ENCODE measurements at places on chromosomes 3 and 15.

GRCh38 chr3:61796088-61796680 lies 234.8 kb downstream of the PTPRG start:
- no peak for DNase-seq

DNA sequence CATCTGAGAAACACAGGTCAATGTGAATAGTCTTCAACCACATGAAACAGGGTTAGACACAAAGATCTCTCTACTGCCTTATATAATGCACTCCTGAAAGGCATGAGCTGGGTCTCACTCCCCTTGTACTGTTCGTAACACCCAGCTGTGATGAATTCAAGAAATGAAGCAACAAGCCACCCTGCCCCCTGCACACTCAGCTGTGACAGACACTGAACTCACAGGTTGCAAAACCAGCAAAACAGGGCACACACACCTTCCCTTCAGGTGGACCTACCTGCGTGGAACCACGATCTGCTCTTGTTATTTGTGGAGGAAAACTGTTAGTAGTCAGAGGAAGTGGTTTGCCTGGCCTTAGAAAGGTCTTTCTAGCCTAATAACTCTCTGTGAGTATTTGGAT lies 64.5 kb downstream of the CERS3 start:
- no peak for DNase-seq

GRCh38 chr3:71955240-71956068 lies 170.5 kb upstream of the PROK2 start:
- DNase-seq = peak; percentile 64

DNA sequence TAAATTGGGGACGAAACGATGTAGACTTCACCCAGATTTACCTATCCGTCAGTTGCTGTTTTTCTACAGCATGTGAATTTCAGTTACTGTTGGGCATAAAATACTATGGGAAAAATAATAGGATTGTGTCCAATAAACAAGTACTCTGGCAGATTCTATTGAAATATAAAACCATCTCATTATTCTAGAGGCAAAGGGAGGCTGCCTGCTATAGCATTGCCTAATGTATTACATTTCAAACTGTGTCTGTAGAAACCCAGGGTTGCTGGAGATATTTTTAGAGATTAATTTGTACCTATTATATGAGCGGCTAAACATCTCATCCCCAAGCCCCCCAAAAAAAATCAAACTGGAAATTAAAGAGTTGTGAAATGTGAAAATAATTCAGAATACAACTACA lies 159.6 kb upstream of the IL12A start:
- no peak for DNase-seq

- no peak for DNase-seq
These were observed 143.6 kb downstream of the RYR3 start for GRCh38 chr15:33454346-33454745.

GRCh38 chr3:354432-354831 lies 157.9 kb downstream of the CHL1 start:
- peak; percentile 76 for DNase-seq

- no peak for DNase-seq
These were observed 522.8 kb downstream of the CADM2 start for GRCh38 chr3:85481411-85482212.

DNA sequence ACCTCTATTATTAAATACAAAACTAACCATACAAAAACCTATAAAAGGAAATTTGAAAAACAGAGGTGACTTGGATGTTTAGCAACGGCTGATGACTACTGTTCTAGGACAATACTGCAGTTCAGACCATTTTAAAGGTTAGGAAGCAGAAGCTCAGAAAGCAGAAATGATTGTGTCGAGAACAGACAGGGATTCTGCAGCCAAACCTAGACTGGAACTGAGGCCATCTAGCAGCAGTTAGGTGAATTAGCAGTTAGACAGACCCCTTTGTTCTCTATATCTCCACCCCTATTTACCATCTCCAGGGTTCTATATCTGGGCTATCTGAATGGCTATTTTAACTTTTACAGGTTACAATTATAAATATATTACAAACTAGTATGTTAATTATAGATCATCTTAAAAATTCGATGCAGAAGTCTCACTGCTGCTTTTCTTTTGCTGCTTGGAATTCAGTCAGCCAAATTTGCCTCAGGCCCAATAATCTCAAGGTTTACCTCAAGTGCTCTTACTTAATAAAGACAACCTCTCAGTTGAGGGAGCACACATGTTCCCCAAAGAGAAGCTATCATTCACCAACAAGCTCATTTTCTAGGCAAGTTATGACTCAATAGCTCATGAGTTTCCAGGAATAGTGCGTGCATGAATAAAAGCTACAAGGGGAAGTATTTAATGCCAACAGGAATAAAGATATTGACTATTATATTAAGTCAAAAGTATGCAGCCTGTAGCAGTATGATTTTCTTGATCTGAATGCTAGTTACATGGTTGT lies 9.3 kb upstream of the IL1RAP start:
- no peak for DNase-seq

GRCh38 chr3:52534281-52535183 lies 875 bp upstream of the NT5DC2 start:
- DNase-seq = no peak

- DNase-seq = no peak
These were observed 228.1 kb downstream of the CPNE4 start for GRCh38 chr3:131806736-131807135.

GRCh38 chr15:94523873-94524272 lies 292.5 kb downstream of the MCTP2 start:
- no peak for DNase-seq

DNA sequence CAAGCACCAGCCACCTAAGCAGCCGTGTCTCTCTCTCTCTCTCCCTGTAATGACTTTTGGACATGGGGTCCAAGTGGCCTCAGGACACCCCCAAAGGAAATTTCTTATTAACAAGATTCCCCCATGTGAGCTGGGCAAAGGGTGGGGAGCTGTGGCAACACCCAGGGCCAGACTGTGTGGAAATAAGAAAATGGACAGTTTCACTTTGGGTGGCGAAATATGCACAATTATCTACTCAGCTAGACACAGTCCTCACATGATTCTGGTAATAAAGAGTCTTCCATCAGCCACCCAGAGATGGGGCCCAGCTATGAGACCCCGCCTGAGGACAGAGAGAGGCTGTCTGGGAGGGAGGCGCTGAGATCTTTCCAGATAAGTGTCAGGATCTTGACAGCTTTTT lies 96.8 kb upstream of the TPM1 start:
- no peak for DNase-seq

- DNase-seq = no peak
These were observed 533.1 kb upstream of the NAALADL2 start for GRCh38 chr3:174325834-174326700.

- no peak for DNase-seq
These were observed 25.4 kb downstream of the RUVBL1 start for GRCh38 chr3:128098234-128098633.

- DNase-seq = no peak
These were observed 2.0 kb downstream of the NRROS start for GRCh38 chr3:196641333-196642054.

- no peak for DNase-seq
These were observed 25.5 kb downstream of the SLC35A5 start for GRCh38 chr3:112587336-112587735.

- DNase-seq = no peak
These were observed 51.0 kb upstream of the SSR3 start for GRCh38 chr3:156605686-156606605.

DNA sequence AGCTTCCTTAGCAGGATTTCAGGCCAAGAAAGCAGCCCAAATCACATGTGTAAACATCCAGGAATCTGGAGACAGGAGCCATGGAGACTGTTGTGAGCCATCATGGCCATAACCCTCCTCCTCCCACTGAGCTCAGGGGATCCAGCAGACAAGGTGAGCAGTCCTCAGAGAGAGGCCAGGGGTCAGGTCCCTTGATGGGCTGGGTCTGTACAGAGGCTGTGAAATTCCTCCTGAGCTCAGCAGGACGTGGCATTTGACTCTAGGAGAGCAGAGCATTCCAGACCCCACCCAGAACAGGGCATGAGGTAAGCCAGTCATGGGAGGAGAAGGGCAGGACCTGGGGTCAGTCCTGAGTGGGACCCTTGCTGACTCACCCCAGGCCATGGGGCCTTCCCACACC lies 67.0 kb upstream of the ACAN start:
- DNase-seq = no peak

GRCh38 chr3:98130421-98130820 lies at the start of gene OR5H1:
Gene OR5H1, plus strand, starts transcription at chr3:98130721. Its CDS starts 1,977 bp downstream, at chr3:98132698.
- DNase-seq = no peak

DNA sequence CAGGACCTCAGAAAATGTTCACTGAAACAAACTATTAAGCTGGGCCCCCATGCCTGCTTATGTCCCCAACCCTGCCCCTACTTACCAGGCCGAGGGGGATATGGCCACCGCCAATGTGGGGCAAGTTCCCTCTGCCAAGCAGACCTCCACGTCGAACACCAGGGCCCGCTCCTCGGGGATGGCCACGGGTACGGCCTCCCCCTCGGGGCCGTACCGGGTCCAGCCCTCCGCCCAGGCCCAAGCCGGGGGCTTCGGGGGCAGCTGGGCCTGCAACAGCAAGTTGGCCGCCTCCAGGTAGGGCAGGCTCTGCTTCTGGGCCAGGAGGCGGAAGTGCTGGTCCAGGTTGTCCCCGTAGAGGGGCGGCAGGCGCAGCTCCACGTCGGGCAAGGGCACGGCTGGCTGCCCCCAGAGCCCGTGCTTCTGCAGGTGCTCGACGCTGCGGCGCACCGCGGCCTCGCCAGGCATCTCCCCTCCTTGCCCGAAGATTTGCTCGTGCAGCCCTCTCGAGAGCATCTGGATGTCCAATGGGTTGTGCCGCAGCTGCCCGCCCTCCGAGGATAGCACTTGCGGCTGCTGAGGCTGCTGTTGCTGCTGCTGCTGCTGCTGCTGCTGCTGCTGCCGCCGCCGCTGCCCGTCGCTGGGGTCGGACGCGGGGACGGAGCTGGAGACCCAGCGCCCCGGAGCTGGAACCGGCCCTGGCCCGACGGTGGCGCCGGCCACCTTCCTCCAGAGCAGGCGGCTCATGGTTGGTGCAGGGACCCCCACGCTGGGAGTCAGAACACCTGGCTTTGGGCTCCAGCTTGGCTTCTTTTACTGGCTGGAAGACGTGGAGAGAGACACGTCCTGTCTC lies 1.4 kb downstream of the POLG start:
- no peak for DNase-seq

DNA sequence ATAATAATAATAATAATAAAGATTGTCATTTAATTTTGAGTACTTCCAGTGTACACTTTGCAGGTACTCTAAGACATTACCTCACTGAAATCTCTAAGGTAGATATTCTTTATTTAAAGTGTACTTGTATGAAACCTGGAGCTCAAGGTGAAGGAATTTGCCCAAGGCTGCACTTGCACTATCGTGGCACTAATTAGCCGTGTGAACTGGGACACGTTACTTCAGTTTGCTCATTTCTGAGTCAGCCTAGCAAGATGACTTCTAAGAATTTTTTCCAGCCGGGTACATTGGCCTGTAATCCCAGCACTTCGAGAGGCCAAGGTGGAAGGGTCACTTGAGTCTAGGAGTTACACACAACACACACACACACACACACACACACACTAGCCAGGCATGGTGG lies 33.5 kb downstream of the MLH1 start:
- no peak for DNase-seq

- no peak for DNase-seq
These were observed 1273.0 kb downstream of the OTOL1 start for GRCh38 chr3:162769564-162769963.

DNA sequence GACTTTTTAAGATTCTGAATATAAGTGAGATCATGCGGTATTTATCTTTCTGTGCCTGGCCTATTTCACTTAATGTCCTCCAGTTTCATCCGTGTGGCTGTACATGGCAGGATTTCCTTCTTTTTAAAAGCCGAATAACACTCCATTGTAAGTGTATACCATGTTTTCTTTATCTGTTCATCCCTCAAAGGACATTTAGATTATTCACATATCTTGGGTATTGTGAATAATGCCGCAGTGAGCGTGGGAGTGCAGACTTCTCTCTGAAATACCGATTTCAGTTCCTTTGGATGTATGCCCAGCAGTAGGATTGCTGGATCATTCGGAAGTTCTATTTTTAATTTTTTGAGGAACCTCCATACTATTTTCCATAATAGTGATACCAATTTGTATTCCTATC lies 136.1 kb downstream of the APBA2 start:
- DNase-seq = no peak

DNA sequence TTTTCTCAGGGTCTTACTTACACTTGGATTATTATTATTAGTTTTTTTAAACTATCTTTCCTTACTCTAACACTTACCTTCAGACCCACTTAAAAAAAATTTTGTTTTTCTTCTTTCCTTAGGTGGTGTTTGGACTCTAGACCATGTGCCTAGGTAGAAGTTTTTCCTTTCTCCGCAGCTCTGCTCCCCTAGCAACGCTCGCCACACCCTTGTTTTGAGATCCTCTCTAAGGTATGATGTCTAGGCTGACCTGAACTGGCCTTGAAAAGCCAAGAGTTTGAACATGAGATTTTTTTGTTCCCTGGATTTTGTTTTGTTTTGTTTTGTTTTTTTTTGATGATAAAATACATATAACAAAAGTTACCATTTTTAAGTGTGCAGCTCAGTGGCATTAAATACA lies 16.2 kb downstream of the ZNF592 start:
- no peak for DNase-seq

GRCh38 chr15:31473385-31474058 lies 146.9 kb downstream of the KLF13 start:
- DNase-seq = no peak

DNA sequence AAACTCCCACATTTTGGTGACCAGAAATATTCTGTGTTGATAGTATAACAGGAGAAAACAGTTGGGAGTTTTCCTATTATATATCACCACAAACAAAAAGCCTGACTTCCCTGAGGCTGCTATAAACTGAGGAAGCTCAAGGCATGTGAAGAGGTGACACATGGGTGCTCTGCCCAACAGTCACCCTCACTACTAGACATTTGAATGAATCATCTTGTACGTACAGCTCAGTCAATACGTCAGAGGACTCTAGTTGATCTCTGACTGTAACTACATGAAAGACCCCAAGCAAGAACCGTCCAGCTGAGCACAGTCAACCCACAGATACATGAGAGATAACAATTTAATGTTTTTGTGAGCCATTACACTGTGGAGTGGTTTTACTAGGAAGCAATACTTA lies 338.3 kb upstream of the ATP11B start:
- DNase-seq = no peak

GRCh38 chr3:38655708-38656300 lies 6.3 kb upstream of the SCN5A start:
- DNase-seq = no peak

DNA sequence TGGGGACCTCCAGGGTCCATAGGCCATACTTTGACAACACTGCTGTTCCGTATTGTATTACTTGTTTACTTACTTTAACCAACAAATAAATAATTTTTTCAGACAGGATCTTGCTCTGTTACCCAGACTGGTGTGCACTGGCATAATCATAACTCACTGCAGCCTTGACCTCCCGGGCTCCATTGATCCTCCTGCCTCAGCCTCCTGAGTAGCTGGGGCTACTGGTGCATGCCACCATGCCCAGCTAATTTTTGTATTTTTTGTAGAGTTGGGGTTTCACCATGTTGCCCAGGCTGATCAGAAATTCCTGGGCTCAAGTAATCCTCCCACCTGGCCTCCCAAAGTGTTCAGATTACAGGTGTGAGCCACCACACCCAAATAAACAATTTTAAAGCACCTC lies 64.9 kb upstream of the C15orf39 start:
- DNase-seq = no peak
